Testis (tissue), 5 donors: ENCODE measurements at places on chromosomes 2 and 18. TPM values are rescaled to one million over a fixed set of nuclear protein-coding genes. Genes with fewer than 3 reads are reported as not detected.

GPBAR1 gene
- total RNA-seq: 1.5 TPM

DNA sequence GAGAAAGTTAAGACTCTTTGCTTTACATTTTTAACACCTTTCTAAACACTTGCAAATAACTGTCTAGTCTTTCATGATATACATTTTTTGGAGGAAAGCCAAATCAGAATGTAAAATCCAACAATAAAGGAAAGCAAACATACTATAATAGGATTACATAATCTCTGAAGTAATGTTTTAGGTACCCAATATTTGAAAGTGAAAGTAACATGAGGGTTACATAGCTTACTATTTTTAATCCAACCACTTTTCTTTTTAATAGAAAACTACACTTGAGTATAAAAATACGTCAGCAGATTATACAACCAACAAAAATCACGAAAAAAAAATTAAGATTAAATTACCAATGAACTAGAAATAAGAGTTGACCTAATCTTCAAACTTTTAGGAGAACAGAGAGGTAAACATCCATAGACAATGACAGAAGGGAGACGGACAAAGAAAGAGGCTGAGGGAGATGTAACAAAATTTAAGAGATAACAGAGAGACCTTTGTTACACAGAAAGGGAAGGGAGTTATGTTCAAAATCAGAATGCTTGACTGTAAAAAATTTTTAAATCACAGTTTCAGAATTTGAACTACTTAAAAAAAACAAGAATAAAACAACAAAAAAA lies 150.0 kb downstream of the IKZF2 start:
- DNase-seq: no peak

CAVIN2 gene
- 4.1 TPM for total RNA-seq

DPP10 gene
- total RNA-seq: 6.7 TPM

DNA sequence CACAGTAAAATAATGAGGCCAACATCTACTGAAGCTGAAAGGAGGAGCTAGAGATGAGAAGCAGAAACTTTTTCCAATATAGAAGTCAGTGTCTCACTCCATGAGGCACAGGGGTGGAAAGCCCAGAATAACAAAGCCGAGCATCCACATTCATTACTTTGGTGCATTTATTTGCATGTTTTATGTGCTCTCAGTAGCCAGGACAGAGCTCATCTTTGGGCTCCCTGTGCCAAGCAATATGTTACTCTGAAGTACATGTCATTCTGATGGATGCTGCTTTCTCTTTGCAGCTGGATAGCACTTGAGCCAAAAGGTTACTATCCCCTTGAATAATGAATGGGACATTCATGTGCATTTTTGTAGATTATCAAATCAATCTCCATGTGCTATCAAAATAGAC lies 338.6 kb upstream of the SOX11 start:
- no peak for DNase-seq

GRCh38 chr18:741931-742512 lies 29.6 kb upstream of the ENOSF1 start:
- no peak for DNase-seq

GAL3ST2 gene
- 4.3 TPM for total RNA-seq

- DNase-seq: no peak
Observed at GRCh38 chr2:165529130-165529529, 59.6 kb downstream of the CSRNP3 start.

RAMP1 gene
- total RNA-seq: 14.3 TPM

MAB21L4 gene
- not detected for total RNA-seq

DNA sequence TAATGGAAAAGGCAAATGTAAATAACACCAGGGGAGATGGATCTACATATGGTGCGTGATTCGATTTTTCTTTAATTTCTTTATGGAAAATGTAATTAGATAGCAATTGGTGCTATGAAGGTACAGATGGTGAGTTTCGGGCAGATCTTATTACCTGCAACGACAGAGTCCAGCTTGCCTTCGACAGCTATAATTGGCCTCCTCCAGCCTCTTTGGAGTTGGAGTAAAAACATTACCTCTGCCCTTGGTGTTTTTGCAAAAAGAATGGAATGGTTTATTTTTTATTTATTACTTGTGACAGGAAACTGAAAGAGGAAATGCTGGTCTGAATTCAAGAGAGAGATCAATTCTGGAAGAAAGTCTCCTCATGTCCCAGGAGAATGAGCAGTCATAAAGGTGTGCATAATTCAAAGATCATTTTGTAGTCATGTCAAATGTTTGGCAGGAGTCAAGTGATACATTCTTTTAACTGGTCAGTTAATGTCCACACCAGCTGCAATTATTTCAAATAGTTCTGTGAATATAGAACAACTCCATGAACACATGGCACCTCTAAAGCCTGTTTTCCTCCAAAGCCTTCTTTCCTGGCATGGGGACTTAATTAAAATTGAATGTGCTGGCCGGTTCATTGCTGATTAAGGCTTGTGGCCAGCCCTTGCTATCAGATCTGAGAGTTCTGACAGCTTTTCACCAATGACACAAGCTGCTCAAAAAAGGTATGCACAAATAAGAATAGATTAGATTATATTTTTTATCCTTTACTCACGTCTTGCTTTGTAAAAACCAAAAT lies 46.9 kb upstream of the KCNH7 start:
- DNase-seq: no peak

- DNase-seq: no peak
Observed at GRCh38 chr2:8872821-8873432, 35.5 kb upstream of the KIDINS220 start.

GALM gene
- total RNA-seq: 8.5 TPM

DNA sequence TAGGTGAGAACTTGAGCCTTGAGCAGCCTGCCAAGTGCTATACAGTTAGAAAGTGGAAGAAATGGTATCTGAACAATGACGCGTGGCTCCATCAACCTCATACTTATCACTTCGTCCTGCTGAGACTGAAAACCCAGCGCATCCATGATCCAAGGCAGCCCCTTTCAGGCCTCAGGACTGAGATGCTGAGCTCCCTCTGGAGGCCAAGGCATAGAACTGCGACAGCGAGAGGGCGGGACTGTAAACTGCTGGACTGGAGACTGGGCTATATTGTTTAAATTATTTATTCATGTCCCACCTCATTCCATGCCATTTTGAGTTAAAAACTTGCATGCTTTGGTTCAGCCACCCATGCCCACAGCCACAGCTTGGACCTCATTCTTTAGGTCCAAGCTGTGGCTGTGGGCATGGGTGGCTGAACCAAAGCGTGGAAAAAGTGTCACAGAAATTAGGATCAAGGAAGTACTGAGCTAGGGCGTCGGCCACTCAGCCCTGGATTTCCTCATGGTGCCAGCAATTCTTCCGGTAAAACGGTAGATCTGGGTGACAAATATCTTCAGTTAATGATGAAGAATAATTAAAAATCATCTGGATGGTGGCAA lies 195.5 kb downstream of the L3MBTL4 start:
- DNase-seq: peak; percentile 76

GRCh38 chr2:6143812-6144211 lies 451.6 kb downstream of the SOX11 start:
- no peak for DNase-seq

TRABD2A gene
- total RNA-seq: 19.1 TPM

- DNase-seq: peak; percentile 41
Observed at GRCh38 chr18:57210107-57210715, 63.3 kb downstream of the BOD1L2 start.
